ENCODE measurements at places on chromosomes 2 and 18. TPM values are rescaled to one million over a fixed set of nuclear protein-coding genes. Genes with fewer than 3 reads are reported as not detected.

DNA sequence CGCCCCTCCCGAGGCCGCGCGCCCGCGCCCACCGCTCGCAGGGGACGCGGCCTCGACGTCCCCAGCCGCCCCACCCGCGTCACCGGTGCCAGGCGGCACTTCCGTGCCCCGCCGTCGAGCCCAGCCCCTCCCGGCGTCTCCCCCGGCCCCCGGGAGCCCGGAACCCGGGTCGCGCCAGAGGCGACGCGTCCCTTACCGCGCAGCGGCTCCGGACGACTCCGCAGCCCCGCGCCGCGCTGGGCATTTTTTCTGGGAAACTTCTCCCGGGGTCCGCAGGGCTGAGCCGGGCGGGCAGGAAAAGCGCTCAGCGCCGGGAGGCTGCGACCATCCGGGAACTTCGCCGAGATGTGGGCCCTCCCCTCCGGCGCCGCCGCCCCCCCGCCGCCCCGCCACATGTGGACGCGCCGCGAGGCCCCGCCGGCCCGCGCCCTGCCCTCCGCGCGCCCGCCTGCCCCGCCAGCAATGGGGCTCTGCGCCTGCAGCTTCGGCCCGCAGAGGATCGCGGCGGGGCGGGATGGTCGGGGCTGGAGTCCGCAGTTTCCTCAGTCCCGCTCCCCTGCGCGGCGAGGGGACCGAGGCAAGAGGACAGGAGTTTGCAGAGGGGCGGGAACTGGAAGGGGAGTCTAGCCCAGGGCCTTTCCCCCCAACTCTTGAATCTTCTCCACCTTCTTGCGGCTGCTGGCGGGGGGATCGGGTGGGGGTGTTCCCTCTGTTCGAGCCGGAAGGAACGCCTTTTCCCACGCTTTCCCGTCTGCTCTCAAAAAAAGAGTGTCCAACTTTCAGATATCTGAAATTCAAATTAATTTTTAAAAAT is 81.5 kb downstream of the CHRNA1 start:
- no peak for DNase-seq

The GRHL1 gene
- 1.7 TPM for polyA plus RNA-seq

GRCh38 chr2:86704459-86704971 is 15.6 kb upstream of the RMND5A start:
- peak; percentile 39 for DNase-seq

- no peak for DNase-seq
Observed at GRCh38 chr2:43508209-43508608, 87.6 kb downstream of the THADA start.

DNA sequence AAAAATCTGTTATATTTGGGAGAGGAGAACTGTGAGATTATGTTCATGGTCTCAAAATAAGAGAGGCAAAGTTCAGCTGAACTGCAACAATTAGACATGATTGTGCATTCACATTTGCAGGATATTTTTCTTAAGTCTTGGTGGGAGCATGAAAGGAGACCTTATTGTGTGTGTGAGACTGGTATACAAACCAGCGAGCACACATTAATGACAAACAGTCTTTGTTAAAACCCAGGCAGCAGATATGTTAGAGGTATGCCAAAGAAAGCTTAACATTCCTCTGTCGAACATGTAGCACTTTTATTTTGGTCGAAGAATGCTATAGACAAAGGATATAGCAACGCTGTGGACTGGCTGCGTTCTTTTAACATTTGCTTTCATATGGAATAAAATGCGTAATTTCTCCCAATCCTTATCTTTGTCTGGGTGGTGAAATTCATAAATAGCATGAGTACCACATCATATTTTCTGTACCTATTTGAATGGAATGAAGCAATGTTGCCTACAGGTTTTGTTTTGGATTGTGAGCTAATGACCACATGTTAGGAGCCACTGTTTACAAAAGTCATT is 88.4 kb downstream of the ICOS start:
- no peak for DNase-seq
